ENCODE measurements at places on chromosomes 3 and 15. TPM values are rescaled to one million over a fixed set of nuclear protein-coding genes. Genes with fewer than 3 reads are reported as not detected.

- H3K27ac ChIP-seq = no peak overlapping the region
- DNase-seq = no peak
- H3K4me3 ChIP-seq = no peak overlapping the region
- H3K36me3 ChIP-seq = no peaks in the 10 kb centered on the region
Measured at GRCh38 chr3:71859123-71859519, 74.2 kb upstream of the PROK2 start.

DNA sequence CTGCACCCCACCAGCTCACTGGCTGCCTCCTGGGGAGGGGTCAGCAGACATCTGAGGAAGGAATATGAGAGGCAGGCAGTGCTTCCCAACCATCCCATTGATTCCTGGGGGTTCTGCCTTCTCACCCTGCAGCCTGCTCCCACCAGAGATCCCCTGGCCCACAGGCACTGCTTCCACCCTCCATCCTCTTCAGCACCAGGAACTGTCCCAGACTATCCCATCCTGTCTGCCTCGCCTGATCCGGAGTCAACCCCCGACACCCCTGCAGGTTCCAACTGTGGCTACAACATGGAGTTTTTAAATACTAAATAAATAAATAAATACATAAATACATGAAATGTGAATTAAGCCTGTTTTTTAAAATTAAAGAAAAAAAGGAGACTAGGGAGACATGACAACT, 43.6 kb downstream of the CACNA2D2 start:
- H3K27ac ChIP-seq = no peak overlapping the region
- H3K36me3 ChIP-seq = no peaks in the 10 kb centered on the region
- no peaks in the 10 kb centered on the region for H3K4me1 ChIP-seq

DNA sequence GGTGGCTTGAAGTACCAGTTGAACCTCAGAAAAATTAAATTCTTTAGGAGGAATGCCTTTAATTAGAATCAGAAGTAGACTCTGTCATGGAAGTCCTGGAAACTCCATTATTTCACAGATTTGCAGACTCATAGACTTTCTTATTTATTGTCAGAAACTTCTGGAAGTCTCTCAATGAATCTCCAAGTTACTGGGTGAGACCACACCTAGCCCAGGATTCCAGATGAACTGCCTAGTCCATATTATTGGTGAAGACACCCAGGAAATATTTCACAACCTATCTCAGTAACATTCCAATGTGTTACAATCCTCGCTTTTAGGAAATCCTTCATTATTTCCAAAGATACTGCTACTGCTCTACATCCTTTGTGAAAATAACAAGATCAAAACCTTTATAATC, 6.5 kb upstream of the THBS1 start:
- DNase-seq = no peak
- H3K27ac ChIP-seq = no peak overlapping the region
- H3K4me1 ChIP-seq = no peaks in the 10 kb centered on the region
- H3K4me3 ChIP-seq = no peak overlapping the region
- H3K27me3 ChIP-seq = no peaks in the 10 kb centered on the region
- H3K36me3 ChIP-seq = no peaks in the 10 kb centered on the region

ALDH1A2 gene
- polyA plus RNA-seq = 24.4 TPM
